ENCODE measurements at places on chromosomes 5 and 9.
A peak's percentile ranks its signal among the peaks of the same experiment; 100 is the strongest.

DNA sequence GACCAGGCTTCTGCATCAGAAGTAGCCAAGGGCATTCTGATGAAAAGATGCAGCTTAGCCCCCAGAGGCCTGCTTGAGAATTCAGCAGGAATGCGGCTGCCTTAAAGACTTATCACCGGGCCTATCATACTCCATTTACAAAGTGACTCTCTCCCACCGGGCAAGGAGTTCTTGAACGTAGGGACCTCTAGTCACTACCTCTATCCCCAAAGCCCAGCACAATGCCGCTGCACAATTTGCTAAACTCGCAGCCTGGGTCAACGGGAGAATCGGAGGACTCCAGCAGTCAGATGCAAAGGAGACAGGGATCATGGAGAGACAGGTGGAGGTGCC is 661 bp downstream of the PDCL start:
- DNase-seq, result peak; percentile 51

DNA sequence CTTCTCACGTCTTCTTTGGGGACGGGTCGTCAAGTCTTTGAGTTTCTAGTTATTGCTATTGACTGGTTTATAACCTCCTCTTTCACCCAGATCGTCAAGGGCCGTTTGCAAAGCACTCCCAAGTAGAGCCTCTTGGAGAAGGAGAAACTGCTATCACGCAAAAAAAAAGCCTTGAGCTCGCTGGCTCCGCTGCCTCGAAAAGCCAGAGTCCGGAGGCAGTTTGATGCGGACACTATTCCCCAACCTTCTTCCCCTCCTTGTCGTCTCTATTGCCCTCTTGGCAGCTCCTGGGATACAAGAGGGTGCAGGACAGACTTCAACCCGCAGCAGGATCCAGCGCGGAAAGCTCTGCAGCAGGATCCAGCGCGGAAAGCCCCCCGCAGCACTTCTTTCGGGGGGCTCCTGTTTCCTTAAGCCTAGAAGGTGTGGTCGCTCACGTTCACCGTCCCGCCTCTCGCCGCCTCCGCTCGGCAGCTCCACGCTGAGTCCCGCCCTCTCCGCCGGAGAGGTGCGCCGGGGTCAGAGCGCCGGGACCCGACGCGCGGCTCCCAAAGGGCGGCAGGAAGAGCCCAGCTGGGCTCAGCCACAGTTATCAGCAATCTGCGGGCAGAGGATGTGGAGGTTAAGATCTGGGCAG is at the start of gene PCDHAC1:
PCDHAC1 (plus strand) TSS at position 494 of the 637 bp plus-strand sequence. CDS start 594 bp downstream, outside the sequence.
- no peak for DNase-seq

DNA sequence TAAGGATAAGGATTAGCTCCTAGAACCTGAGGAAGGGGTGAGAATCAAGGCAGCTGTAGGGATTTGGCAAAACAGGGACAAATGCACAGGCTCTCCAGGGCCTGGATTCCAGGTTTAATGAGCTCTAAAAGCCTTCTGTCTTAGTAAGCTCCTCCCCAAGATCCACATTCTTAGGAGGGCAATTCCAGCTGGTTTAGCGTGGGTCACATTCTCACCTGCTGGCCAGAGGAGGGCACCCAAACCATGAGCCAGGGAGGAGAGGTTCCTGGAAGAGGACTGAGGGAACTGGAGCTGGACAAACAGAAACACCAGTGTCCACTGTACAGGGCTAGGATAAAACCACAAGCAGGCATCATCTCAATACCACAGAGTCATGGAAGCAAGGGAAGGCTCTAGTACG is 480.0 kb downstream of the CCDC171 start:
- DNase-seq, result peak; percentile 50

DNA sequence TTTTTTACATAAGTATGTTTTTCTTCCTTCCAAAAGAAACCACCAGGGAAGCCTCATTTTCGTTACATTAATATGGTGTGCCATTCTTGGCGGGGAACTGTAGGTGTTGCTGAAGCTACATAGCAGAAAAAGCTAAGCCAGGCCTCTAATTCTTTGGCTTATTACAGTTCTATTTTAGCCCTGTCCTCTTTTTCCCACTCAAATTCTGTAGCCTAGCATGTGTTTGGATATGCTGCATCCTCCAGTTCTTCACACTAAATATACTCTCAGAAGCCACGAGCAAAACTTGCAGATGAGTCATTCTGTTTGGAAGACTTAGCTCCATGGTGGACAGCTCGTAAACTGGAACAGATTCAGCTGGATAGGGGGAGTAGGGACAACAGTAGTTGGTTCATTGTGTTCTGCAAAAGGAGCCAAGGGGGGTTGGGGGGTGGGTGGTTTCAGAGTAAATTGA is 369.4 kb downstream of the TMEM161B start:
- DNase-seq, result no peak

GRCh38 chr5:59199868-59200267 is 617.0 kb downstream of the RAB3C start:
- DNase-seq, result no peak

- no peak for DNase-seq
These were observed 222.3 kb downstream of the DMRT2 start for GRCh38 chr9:1272488-1272887.

- DNase-seq, result no peak
These were observed 150.9 kb downstream of the BRINP1 start for GRCh38 chr9:119218293-119218692.

DNA sequence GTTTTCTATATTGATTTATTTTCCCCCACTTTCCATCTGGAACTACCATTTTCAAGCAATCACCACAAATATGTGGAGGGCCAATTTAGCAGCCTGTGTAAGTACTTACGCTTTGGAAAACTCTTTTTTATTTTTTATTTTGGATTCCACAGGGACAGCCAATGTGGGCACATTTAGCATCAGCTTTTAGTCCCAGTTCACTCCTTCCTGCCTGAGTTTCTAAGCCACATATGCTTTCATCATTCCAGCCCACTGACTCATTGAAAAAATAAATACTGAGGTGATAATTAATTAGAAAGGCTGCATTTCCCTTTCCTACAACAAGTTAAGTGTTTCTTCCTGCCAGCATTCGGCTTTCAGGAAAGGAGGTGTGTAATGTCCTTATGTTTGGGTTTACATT is 76.8 kb downstream of the TMEM167A start:
- DNase-seq, result peak; percentile 5

GRCh38 chr5:137858223-137858916 is 9.3 kb upstream of the MYOT start:
- DNase-seq, result peak; percentile 60

- DNase-seq, result peak; percentile 93
These were observed 45.4 kb upstream of the ZFR start for GRCh38 chr5:32489791-32490562.

DNA sequence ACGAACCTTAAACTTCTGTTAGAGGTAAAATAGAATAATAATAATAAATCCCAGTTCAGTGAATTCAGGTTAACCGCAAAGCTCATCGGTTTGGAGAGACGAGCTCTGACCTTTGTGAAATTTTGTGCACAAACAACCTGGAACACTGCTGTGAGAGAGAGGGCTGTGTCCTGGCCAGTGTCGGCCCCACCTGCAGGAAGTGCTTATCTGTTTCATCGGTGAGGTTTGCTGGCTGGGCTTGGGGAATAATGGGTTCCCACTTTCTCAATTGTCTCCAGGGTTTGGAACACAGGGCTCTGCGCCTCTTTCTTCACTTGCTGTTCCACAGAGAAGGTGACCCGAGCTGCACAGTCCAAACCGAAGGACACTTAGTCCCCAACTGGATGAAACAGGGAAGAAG is 19.3 kb upstream of the CLPTM1L start:
- no peak for DNase-seq

DNA sequence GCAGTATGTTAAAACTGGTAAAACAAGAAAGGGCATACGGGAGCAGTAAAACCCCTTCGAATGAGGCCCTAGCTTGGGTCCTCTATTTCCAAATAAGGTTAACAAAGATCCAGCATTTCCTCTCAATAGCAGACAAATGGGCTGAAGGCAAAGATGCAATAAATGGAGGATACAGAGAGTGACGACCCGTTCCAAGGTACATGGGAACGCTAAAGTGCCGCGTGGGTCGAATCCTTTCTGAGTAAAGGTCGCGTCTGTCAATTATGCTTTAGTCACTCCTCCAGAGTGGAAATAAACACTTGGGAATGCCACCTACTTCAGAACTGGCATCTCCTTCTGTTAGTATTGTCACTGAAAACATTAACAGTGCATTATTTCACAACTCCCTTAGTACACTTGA is 24.7 kb downstream of the ARL15 start:
- no peak for DNase-seq

DNA sequence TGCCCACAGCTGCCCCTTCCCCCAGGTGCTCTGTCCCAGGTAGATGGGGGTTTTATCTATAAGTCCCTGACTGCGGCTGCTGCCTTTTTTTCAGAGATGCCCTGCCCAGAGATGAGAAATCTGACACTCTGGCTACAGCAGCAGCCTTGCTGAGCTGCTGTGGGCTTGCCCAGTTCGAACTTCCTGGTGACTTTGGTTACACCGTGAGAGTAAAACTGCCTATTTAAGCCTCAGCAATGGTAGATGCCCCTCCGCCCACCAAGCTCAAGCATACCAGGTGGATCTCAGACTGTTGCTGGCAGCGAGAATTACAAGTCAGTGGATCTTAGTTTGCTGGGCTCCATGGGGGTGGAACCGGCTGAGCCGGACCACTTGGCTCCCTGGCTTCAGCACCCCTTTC is 56.8 kb downstream of the MINAR2 start:
- no peak for DNase-seq

DNA sequence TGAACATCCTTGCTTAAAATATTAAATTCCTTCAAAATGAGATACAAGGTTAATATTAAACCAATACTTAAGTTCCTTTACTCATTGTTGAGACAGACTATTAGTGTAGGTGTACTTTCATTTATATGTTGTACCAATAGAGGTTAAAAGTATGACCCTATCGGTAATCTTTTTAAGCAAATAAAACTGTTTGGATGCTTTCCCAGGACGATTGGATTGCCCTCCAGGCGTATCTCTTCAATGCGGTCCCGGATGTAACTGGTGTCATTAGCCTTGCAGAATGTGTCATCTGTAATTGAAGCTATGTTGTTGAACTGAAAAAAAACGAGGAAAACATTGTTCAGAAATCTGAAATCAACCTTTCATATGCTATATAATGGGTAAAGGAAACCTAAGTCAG is 18.9 kb downstream of the OGN start:
- DNase-seq, result no peak

- DNase-seq, result no peak
These were observed 1.4 kb downstream of the RGS7BP start for GRCh38 chr5:64507264-64507605.

- no peak for DNase-seq
These were observed 414.6 kb downstream of the BNC2 start for GRCh38 chr9:16455842-16456241.

- no peak for DNase-seq
These were observed 28.8 kb downstream of the SMARCA2 start for GRCh38 chr9:2043881-2044462.

- DNase-seq, result no peak
These were observed 63.2 kb downstream of the SYK start for GRCh38 chr9:90864779-90865178.

DNA sequence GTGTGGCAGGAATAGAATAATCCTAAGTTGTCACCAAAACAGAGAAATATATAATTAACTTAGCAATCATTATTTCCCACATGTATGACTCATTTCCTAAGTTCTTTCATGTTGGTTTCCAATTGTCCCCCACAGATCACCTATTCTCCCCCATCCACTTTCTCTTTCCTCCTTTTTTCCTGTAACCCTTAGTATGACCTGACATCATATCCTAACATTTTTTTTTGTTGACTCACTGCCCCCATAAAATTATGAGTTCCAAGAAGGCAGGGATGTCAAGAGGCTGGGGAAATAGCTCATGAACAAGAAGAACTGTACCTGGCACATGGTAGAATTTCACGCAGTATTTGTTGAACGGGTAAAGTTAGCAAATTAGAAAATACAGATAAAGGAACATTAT is 186.7 kb downstream of the DCP2 start:
- DNase-seq, result no peak

- DNase-seq, result peak; percentile 70
These were observed 57.1 kb upstream of the ZBED3 start for GRCh38 chr5:77143998-77144836.

- peak; percentile 70 for DNase-seq
These were observed 728.4 kb downstream of the MAT2B start for GRCh38 chr5:164233791-164234190.

GRCh38 chr5:35160486-35161116 is 69.7 kb downstream of the PRLR start:
- DNase-seq, result no peak

DNA sequence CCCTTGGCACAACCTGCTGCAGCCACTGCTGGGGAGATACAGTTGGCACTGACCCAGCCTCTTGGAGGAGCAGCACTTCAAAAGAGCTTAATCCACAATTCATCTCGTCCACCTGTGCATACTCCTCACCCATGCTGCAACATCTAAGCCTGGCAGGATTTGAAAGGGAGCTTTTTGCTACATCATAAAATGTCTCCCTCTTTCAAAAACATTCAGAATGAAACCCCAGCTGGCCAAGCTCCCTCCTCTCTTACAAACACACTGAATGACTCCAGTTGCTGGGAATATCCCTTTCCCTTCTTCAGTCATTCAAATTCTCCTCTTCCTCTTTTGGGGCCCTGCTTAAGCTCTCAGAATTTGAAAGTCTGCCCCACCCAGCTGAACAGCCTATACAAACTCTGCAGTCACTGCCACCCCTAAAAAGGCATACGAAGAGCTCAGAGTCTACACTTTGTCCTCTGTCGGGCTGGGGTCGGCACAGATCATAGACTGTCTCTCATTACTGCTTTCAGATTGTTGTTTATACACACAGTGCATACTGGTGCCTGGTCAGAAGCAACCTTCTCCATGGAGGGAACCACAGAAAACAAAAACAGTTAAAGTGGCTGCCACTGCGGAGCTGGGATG is 8.8 kb upstream of the C5orf15 start:
- no peak for DNase-seq

DNA sequence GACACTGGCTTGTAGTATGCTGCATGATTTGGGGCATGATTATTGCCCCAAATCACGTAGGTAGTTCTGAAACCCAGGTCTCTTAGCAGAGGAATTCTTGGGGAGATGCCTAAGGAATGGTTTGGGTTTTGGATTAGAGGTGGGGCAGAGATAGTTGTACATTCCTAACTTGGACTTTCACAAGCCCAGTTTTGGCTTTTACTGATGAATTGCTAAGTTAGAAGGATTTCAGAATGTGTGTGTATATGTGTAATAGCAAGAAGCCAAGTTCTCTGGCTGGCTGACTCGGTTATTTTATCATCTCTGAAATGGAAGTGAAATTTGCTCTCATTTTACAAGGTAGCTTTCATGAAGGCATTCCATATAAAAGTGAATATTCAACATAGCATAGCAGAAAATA is 23.8 kb upstream of the ZNF131 start:
- DNase-seq, result peak; percentile 56

DNA sequence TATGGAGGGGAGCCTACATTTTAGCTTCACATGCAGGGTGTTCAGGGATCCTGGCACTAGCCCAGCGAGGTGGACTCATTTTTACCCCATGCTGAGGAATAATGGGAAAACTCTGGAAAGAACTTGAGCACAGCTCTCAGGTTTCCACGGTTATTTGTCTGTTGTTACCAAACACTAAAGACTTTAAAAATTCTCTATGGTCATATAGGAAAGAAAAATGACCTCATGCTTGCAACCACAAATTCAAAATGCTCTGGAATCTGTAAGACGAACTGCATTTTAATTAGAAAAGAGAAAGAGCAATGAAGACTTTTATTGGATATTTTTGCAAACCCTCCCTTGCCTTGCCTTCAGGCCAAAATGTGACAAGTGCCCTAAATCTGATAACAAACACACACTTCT is 606.9 kb downstream of the EBF1 start:
- peak; percentile 21 for DNase-seq
